Lower lobe of right lung (tissue), 2 donors: ENCODE measurements at places on chromosomes 5 and 9. TPM values are rescaled to one million over a fixed set of nuclear protein-coding genes. Genes with fewer than 3 reads are reported as not detected.

DNA sequence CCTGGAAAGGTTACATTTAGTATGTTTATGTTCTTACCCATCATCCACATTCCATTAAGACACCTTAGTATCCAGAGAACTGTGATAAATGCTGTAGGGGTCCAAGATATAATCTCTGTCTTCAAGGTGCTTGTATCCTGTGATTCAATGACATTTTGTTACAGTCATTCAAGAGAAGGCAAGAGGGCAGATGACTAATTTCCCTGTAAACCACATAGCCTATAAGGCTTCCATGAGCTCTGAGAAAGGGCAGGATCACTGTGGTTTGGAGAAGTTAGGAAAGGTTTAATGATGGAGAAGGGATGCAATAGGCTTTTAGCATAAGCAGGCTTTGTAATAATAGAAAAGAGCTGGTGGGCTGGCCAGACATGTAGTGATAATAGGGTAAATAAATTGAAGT lies 40.0 kb downstream of the PAPPA start:
- no peak for DNase-seq

- no peak for DNase-seq
Observed at GRCh38 chr9:135799261-135799660, 97.3 kb downstream of the KCNT1 start.

The LCN12 gene
- 1.9 TPM for total RNA-seq

DNA sequence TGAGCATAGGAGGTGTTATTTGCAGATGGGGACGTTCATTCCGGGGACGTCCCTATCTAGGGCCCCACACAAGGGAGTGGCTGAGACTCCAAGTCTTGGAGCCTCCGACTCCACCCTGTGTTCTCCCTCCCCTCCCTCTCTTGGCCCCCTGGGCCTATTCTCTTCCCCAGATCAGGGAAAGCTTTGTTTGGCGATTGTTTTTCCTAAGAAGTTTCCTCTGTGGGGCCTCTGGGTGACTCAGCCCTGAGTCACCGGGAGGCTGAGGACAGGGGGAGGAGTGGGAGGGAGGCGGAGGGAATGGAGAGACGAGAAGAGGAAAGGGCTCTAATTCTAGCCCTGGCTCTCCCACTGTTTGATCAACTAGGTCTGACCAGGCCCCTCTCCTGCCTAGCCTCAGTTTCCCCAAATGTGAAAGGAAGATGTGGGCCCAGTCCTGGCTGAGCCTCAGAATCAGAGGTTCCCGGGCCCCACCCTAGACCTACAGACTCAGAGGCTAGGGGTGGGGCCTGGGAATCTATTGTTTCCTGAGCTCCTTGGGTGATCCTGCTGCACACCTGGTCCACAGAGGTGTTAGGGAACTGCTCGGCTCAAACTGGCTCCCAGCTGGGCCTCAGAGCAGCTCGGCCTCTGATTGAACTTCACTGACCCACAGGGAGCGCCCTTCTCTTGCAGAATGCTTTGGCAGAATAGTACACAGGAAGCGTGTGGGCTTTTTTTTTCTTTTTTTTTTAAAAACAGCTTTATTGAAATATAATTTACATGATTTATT lies 19.2 kb downstream of the GSN start:
- peak; percentile 78 for DNase-seq

- no peak for DNase-seq
Observed at GRCh38 chr9:134544388-134545214, 97.0 kb upstream of the COL5A1 start.

- DNase-seq = no peak
Observed at GRCh38 chr9:84519413-84519812, 150.1 kb upstream of the NTRK2 start.

The OSMR gene
- total RNA-seq = 61.6 TPM

The ABITRAM gene
- 16.5 TPM for total RNA-seq

GRCh38 chr5:32136342-32136741 lies 37.8 kb downstream of the GOLPH3 start:
- DNase-seq = no peak

The RMRP gene
- total RNA-seq = 24,340 TPM

The PHYHD1 gene
- total RNA-seq = 39.8 TPM

DNA sequence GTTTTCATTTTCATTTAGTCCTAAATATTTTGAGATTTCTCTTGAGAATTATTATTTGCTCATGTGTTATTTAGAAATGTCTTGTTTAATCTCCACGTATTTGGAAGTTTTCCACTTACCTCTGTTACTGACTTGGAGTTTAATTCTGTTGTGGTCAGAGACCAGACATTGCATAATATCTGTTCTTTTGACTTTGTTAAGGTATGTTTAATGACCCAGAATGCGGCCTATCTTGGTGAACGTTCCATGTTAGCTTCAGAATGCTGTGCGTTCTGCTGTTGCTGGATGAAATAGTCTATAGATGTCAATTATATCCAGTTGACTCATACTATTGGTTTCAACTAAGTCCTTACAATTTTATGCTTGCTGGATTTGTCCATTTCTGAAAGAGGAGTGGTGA lies 325.3 kb upstream of the TARS1 start:
- no peak for DNase-seq

DNA sequence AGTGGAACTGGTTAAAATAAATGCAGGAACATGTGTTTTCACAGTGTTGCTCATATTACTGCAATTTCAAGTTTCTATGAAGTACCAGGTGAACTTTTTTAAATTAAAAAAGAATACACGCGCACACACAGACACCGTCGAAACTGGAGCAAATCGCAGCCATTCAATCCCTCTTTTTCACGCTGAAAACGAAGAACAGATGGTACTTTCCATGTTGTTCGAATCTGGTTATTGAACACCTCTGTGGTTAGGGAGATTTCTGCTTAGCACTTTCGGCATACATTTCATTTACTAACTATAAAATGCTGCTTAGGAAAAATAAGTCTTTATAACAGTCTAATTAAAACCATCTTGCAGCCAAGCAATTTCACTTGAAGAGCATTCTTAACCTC lies 6.8 kb downstream of the ZNF608 start:
- DNase-seq = no peak
